CD4-positive, alpha-beta T cell (primary cell): ENCODE measurements at places on chromosomes 16 and 17.

DNA sequence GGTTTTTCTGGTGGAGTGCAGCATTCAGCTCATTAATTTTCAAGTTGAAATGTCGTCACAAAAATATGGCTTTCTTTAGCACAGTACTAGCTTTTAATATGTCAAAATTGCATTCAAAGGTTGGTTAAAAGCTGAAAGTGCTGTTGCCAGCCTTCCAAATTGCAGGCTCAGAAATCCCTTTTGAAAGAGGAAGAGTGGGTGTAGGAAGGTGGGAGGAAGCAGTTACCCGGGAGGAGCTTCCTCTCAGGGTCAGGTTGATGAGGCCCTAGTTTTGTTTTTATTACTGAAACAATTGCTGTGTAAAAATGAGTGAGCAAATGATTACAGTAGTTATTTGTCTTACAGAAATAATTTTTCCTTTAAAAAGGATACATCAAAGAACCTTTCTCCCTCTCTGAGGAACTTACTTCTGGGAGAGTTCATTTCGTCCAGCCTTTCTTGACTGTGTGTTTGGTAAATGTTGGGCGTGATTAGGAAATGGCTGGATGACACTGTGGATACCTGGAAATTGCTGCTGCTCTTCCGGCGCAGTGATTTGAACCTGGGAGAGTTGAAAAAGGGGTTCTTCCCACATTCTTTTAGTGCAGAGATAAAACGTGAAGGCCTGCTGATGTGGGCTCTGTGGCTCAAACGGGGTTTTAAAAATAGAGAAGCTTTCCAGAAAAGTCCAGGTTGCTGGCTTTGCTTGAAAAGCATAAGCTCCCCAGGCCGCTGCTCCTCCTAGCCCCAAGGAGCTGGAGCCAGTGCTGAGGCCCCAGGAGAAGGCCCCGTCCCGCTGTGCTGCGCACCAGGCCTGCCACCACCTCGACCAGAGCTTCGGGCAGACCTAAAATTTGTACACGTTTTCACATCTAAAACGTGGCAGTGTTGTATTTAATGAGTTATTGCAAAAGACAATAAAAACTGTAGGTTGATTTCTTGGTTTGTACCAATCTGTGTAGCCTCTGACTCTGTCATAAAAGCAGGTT lies 41.7 kb downstream of the SEC14L1 start:
- DNase-seq = no peak

DNA sequence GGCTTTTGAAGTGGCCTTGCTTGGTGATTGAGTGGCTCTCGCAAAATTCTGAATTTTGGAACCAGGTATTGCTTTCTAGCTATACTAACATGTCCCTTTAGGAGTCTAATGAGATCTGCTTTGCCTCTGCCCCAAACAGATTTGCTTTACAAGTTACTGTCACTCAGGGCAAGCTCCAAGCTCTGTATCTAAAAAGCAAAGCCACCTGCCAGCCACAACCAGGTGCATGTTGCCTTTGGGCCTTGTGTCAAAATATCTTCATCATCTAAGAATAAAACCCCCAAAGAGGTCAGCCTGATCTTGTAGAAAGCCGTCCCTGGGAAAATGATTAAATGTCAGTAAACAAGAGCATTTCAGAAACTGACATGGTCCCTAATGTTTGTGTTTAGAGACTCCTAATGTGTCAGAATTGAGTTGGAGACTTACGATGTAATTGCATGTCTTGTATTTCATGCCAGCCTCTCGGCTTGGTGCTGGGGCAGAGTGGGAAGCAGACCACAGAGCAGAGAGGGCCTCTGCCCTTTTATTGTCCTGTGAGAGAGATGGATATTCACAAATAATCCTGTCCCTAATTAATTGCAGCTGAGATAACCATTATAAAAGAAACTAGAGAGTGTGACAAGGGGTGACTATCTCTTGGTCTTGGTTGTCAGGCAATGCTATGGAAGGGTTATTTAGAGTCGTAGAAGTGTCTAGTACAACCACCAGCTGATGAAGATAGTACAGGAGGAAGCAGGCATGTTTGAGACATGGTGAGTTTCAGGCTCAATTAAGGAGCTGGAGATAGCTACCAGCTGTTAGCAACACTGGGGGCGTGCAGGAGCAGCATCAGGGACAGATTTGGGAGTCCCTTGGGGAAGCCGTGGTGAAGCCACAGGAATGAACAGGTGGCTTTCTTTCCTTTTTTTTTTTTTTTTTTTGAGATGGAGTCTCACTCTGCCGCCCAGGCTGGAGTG lies 90.7 kb downstream of the PITPNC1 start:
- no peak for DNase-seq

- DNase-seq = no peak
Measured at GRCh38 chr17:17361543-17361866, 58.3 kb downstream of the NT5M start.

DNA sequence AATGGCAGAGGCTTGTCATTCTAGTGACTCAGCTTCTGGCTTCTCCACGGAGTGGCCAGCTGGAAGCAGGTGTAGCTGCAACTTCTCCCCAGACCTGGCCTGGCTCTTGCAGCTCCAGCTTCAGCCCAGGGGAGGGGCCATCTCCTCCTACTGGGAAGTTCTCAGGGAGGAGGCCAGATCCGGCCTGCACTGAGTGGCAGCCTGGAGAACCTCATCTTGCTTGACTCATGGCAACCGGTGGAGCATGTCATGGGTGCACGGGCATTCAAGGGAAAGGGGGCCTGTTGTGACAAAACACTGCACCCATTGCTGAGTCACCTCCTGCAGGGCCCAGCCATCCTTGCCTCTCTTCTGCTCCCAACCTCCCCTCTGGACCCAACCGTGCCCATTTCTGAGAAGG lies 273.9 kb upstream of the MAF start:
- DNase-seq = no peak

DNA sequence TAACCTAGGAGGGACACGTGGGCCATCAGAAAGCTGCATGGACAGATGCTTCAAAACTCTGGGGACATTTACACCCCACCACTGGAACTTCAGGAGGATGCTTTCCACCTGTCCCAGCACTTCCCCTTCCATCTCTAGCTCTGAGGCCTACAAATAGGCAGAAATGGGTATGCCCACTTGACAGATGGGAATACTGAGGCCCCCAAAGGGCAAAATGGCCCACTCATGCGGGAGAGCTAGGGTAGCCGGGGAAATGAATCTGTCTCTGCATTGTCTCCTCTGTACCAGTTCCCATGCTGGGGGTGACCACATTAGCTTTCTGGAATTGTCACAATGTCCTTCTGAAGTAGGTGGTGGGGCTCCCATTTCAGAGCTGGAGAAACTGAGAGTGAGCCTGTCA lies 592.1 kb upstream of the CDH5 start:
- DNase-seq = no peak

DNA sequence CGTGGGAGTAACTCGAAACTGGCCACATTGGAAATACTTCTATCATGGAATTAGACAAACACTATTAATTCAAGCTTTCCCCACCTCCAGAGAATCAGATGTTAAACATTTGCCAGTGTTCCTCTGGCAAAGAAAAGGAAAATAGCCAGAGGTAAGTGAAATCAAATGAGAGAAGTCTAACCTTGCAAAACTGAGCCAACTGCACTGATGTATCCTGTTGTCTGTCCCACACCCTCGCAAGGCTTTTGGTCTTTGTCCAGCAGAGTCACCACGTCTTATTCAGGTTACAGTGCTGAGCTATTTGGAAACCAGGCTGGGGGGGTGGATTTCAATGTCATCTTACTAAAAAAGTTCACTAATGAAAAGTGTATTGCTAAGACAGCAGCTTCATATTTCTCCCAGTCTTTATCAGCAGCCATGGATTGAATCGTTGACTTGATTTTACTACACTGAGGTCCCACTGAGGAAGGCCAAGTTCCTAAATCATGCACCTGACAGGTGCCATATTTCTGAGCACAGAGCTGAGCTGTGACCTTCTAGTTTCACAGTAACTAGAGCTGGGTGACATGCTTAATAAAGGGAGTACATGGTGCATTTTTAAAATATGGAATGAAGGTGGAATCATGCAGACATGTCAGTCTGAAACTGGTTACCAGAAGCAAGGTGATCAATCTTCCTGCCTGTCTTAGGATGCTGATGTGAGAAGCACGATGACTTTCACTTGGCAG lies 85.2 kb upstream of the HSBP1 start:
- DNase-seq = no peak

GRCh38 chr17:73759324-73759723 lies 115.1 kb upstream of the SDK2 start:
- DNase-seq = no peak

GRCh38 chr17:34451313-34451712 lies 88.3 kb upstream of the CCL1 start:
- DNase-seq = no peak

- no peak for DNase-seq
Measured at GRCh38 chr16:85126705-85127378, 14.6 kb upstream of the CIBAR2 start.

GRCh38 chr17:4189280-4189679 lies 46.3 kb downstream of the CYB5D2 start:
- no peak for DNase-seq

DNA sequence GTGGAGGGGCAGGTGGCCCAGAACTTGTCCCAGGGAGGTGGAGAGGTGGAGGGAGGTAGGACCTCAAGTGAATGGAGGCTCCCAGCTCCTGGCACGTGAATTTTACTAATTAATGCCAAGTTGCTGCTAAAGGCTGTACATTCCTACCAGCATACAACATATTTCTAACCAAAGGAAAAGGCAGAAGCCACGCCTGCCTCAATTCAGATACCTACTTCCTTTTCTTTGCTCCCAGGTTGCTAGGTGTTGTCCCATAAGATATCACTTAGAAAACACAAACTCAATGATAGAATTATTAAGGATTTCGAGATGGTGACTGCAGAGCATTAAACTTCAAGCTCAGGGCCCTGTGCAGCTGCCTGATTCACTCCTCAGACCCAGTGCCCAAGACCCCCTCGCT lies 20.5 kb upstream of the SMPD3 start:
- DNase-seq = no peak

DNA sequence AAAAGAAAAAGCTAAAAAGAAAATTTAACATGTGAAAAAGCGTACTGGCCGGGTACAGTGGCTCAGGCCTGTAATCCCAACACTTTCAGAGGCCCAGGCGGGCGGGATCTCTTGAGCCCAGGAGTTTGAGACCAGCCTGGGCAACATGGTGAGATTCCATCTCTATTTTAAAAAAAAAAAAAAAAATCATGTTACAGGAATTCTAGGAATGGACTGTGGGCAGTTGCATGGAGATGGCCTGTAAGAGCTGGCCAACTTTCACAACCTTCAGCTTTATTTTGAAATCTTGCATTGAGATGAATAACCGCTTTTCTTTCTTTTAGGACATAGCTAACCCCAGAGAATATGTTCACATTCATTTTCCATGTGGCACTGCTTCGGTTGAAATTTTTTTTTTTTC lies 8.2 kb upstream of the CIAO3 start:
- DNase-seq = no peak
